Neural crest cell (in vitro differentiated cells): ENCODE measurements at places on chromosomes 7 and 10. TPM values are rescaled to one million over a fixed set of nuclear protein-coding genes. Genes with fewer than 3 reads are reported as not detected.

Gene CPVL
- total RNA-seq = 31.3 and 32.9 TPM in 2 replicates

Gene PRTFDC1
- total RNA-seq = 26.7 and 32.0 TPM in 2 replicates

Gene SMO
- total RNA-seq = 104 and 119 TPM in 2 replicates

Gene ENTPD1
- total RNA-seq = 0.27 and 0.37 TPM in 2 replicates

Gene TMEM273
- total RNA-seq = 0.37 TPM in 1 of 2 replicates, not detected in the other

Gene MRLN
- total RNA-seq = not detected in 2 replicates

GRCh38 chr10:132793871-132794849 is 8.2 kb upstream of the NKX6-2 start:
- H3K36me3 ChIP-seq = no peaks in the 10 kb centered on the region
- no peaks in the 10 kb centered on the region for H3K4me1 ChIP-seq
- peaks cover 46% of the 10 kb centered on the region for H3K27me3 ChIP-seq
- DNase-seq = no peak

GRCh38 chr7:137564677-137565076 is 221.1 kb upstream of the PTN start:
- DNase-seq = no peak
- peaks cover 8% of the 10 kb centered on the region for H3K36me3 ChIP-seq
- H3K4me1 ChIP-seq = no peaks in the 10 kb centered on the region
- no peak overlapping the region for H3K4me3 ChIP-seq

DNA sequence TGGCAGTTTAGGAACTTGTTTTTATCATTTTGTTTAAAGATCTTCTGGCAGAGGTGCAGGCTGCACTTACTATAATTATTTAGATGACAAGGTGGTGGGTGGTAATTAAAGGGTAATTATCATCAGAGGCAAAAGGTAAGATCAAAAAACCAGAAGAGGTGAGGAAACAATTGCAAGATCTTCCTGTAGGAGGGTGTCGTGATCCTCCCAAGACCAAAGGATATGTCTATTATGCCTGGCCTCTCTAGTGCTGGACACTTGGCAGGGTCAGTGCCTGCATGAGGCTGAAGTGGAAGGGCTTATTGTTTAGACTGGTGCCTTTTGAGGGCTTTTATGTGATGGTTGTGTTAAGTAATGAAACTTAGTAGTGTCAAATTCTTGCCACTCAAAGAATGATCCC is 1.8 kb upstream of the WAPL start:
- H3K27me3 ChIP-seq = no peaks in the 10 kb centered on the region
- peaks cover 50% of the 10 kb centered on the region for H3K4me1 ChIP-seq
- peak overlapping the region; percentile 89 for H3K4me3 ChIP-seq
- H3K36me3 ChIP-seq = no peaks in the 10 kb centered on the region

DNA sequence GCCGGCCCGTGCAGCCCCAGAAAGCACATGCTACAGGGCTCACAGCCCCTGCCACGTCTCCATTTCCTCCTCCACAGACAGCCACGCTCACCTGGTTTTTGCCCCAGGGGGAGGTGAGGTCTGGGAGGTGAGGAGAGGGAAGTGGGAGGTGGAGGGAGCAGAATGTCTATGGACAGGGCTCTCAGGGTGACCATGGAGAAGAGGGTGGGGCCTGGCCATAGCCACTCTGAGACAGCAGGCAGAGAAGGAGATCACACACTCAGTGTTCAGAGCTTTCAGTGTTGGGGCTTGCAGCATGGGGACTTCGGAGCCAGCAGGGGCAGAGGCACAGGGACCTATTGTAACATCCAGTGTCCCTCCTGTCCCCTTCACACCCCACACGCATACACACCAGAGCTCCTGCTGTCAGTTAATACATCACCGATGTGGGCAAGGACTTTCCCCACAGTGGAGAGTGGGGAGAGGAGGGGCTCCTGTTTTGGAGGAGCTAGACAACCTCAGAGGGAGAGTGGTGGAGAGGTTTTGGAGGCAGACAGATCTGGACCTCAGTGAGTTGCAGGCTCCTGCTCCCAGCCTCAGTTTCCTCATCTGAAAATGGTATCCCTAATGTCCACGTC is 14.4 kb downstream of the WDFY4 start:
- no peak overlapping the region for H3K4me3 ChIP-seq
- H3K27ac ChIP-seq = no peak overlapping the region
- no peaks in the 10 kb centered on the region for H3K36me3 ChIP-seq
- DNase-seq = no peak

DNA sequence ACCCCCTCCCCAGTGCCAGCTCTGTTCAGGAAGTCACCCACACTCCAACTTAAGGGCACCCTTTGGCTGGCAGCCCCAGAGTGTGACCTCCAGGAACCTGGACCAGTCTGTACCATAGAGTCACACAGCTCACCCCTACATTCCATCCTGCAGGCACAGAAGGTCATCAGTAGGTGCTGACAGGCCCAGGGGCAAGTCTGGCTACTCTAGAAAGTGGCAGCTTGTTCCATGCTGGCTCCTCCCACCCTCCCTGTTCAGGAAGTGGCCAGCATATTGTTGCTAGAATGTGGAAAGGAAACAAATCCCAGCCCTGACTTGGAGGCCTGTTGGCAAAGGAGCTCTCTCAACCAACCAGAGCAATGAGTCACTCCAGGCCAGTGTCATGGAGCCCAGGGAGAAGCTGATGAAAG is 3.2 kb upstream of the NCOA4 start:
- no peaks in the 10 kb centered on the region for H3K36me3 ChIP-seq
- no peak for DNase-seq
- H3K4me3 ChIP-seq = no peak overlapping the region
- peaks cover 18% of the 10 kb centered on the region for H3K4me1 ChIP-seq
- H3K27ac ChIP-seq = no peak overlapping the region

DNA sequence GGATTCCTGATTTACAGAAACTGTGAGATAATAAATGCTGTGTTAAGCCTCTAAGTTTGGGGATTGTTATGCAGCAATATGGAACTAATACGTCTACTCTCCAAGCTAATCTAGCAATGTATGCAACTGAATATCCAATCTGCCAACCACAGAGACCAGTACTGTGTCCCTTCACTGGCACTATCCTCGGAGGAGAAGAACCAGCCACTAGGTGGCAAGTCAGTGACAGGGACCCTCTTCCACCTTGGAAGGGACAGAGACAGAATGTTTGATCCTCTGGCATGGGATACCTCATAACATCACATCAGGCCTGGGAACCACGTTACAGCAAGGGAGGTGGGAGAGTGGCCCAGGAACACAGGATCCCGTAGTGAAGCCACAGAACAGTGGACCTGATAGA is 96.4 kb downstream of the CREM start:
- peaks cover 17% of the 10 kb centered on the region for H3K4me1 ChIP-seq
- no peaks in the 10 kb centered on the region for H3K27me3 ChIP-seq
- no peaks in the 10 kb centered on the region for H3K36me3 ChIP-seq
- no peak for DNase-seq

GRCh38 chr7:79528421-79528820 is 75.0 kb upstream of the MAGI2 start:
- H3K27me3 ChIP-seq = no peaks in the 10 kb centered on the region
- peaks cover 25% of the 10 kb centered on the region for H3K4me1 ChIP-seq
- peak overlapping the region; percentile 10 for H3K27ac ChIP-seq

DNA sequence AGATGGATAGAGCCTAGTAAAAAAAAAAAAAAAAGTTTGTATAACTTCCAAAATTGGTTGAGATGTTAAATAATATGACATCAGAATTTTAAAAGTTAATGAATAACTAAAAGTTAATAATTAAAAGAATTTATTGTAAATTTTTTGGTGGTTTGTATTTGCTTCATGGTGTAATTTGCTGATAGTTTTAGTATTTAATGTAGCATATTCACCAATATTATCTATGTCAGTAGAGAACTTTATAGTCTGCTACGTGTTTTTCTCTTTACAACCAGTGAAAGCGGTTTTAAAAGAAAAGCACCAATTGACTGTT is 51.8 kb upstream of the STEAP4 start:
- no peak overlapping the region for H3K27ac ChIP-seq
- DNase-seq = no peak
- H3K36me3 ChIP-seq = no peaks in the 10 kb centered on the region
- H3K4me1 ChIP-seq = peaks cover 4% of the 10 kb centered on the region
- no peaks in the 10 kb centered on the region for H3K27me3 ChIP-seq
- H3K4me3 ChIP-seq = no peak overlapping the region

DNA sequence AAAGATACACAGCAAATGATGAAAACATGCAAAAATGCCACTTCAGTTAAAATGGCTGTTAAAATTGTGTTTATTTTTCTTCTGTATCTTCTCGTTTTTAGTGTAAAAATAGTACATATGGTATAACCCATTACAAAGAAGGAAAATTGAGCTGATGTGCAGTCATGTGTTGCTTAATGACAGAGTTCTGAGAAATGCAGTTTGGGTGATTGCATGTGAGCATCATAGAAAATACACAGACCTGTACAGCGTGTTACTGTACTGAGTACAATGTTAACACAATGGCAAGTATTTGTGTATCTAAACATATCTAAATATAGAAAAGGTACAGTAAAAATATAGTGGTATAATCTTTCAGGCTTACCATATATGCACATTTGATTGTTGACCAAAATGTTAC is 7.3 kb downstream of the DMTF1 start:
- H3K4me1 ChIP-seq = peaks cover 32% of the 10 kb centered on the region
- H3K36me3 ChIP-seq = peaks cover 4% of the 10 kb centered on the region
- H3K27me3 ChIP-seq = no peaks in the 10 kb centered on the region
- H3K4me3 ChIP-seq = peak overlapping the region; percentile 42
- no peak for DNase-seq
- no peak overlapping the region for H3K27ac ChIP-seq

- no peak for DNase-seq
- no peaks in the 10 kb centered on the region for H3K27me3 ChIP-seq
- H3K36me3 ChIP-seq = no peaks in the 10 kb centered on the region
- H3K4me1 ChIP-seq = peaks cover 5% of the 10 kb centered on the region
These were observed 91.5 kb upstream of the EFCAB10 start for GRCh38 chr7:105672801-105673200.

GRCh38 chr10:96672481-96673175 is 47.7 kb downstream of the PIK3AP1 start:
- DNase-seq = no peak
- H3K4me3 ChIP-seq = no peak overlapping the region
- H3K36me3 ChIP-seq = no peaks in the 10 kb centered on the region
- H3K27ac ChIP-seq = no peak overlapping the region
